ENCODE measurements at places on chromosomes 4 and X. TPM values are rescaled to one million over a fixed set of nuclear protein-coding genes. Genes with fewer than 3 reads are reported as not detected.
A peak's percentile ranks its signal among the peaks of the same experiment; 100 is the strongest.

DNA sequence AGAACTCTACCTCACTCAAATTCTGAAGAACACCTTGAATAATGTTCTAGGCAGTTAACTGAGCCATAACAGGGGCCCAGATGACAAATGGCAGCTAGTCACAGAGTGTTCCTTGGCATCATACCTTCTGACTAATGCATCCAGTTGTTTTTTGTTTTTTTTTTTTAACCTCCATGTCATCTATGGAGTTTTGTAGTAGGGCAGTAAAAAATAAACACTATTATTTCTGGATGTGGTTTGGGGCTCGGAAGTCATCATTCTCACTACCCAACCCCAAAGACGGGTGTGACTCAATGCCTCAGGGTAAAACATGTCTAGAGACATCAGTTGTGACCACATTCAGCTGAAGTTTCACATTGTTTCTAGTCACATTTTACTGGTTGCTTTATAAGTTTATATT, 31.2 kb upstream of the MCF2 start:
- peak; percentile 53 for DNase-seq

DNA sequence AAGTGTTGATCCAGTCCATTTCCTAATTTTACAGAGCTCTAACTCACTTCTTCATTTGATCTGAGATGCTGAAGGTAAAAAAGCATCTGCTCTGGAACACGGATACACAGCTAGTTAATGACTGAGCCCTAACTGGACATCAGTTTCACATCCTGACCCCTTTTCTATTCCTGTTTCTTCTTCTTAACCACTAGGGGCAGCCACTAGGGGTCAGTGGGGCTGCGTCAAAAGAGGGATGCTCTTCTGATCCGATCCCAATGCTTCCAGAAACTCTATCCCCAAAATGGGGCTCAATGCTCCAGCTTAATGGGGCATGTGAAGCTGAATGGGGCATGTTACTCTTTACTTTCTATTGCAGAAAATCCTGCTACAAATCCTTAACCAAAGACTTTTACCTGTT, 33.4 kb upstream of the PHKA2 start:
- DNase-seq: no peak

DNA sequence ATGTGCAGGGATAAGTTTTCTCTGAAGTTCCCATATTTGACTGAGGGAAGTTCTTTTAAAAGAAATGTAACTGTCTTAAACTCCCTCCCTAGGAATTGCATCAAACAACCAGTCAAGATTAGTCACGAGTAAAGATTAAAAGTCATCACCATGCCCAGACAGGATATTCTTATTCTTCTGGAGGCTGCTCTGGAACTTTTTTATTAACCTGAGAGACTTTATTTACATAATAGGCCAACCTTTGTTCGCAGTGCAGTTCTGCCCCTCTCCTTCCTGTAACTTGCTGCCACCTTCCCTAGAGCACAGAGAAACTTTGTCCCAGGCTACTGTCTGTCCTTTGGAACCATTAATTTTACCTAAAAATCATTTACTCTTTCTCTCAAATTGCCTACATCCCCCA, 9.8 kb upstream of the HERC3 start:
- no peak for DNase-seq

DNA sequence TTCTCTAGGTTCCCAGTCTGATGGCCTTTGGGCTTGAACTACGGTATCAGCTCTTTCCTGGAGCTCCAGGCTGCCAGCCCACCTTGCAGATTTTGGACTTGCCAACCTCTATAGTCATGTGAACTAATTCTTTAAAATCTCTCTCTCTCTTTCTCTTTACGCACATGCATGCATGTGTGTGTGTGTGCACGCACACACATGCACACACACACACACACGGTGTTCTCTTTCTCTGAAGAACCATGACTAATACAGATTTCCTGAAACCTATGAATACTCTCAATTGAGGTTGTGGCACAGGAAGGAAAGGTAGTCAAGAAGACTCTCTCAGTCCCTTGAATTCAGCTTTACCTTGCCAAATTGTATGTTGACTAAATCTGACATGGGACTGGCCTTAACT, 6.2 kb upstream of the ZCCHC13 start:
- DNase-seq: peak; percentile 14

GRCh38 chr4:150368667-150369066, 213.3 kb upstream of the MAB21L2 start:
- DNase-seq: no peak

DNA sequence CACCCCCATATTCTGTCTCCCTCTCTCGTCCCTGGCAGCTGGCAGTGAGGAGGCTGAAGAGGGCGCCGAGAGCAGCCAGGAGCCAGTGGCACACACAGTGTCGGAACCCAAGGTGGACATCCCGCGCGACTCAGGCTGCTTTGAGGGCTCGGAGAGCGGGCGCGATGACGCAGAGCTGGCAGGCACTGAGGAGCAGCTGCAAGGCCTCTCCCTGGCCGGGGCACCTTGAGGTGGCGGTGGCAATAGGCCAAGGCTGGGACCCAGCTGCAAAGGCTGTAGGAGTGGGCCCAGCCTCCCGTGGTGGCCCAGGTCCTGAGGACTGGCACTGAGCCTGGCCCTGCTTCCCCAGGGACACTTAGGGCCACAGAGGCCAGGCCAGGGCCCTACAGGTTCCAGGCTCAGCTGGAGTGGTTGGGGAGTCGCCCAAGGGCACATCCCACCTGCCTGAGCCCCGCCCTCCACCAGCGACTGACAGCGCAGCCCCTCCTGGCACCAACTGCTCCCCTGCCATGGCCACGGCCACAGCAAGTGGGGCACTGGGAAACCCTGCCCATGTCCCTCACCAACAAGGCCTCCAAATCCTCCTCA, 13.9 kb downstream of the SASH3 start:
- no peak for DNase-seq

GRCh38 chr4:19063662-19064061, 1042.1 kb upstream of the LCORL start:
- no peak for DNase-seq

- no peak for DNase-seq
Observed at GRCh38 chrX:130418740-130419139, 17.0 kb downstream of the RBMX2 start.

The ASMT gene
- 0.41 TPM for total RNA-seq

The PRR32 gene
- not detected for total RNA-seq

The HGFAC gene
- total RNA-seq: not detected

The DMRTC1 gene
- total RNA-seq: not detected

Data from activated CD8-positive, alpha-beta T cell treated with anti-CD3 and anti-CD28 coated beads for 36 hours (primary cell).